ENCODE measurements at places on chromosomes 3 and 15.

- DNase-seq: no peak
These were observed 121.1 kb upstream of the PLAAT1 start for GRCh38 chr3:193119926-193120325.

- no peak for DNase-seq
These were observed 25.2 kb downstream of the RAB5A start for GRCh38 chr3:19972054-19972453.

DNA sequence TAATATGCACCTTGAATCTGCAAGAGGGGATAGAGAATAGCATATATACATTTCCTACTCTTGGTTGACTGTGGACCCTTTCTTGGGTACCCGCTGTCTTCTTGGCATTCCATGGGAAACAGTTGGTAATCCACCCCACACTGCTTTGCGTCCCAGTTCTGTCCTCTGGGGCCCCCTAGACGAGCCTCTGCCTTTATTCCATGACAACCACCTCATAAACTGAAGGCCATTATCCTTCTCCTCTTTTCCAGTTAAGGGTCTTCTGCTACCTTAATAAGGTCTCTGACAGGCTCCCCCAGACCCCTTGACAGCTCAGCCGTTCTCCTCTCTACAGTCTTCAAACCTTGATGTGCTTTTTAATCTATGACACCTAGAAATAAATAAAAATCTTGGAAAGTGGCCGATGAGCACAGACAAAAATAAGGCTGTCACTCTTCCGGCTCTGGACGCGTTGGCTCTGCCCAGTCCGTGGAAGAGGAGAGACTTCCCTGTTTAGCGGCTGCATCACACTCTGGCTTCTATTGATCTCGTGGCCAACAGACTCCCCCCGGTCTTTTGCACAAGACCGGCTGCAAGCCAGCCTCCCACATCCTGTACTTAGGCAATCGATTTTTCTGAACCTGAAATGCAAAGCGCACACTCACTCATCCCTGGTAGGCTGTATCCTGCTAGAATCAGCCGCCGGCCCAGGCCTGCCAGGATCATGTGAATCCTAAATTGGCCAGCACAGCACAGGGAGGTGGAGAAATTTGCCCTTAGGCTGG is 251.0 kb upstream of the TLE3 start:
- DNase-seq: no peak

GRCh38 chr3:138919325-138919724 is 27.6 kb downstream of the FOXL2 start:
- no peak for DNase-seq

DNA sequence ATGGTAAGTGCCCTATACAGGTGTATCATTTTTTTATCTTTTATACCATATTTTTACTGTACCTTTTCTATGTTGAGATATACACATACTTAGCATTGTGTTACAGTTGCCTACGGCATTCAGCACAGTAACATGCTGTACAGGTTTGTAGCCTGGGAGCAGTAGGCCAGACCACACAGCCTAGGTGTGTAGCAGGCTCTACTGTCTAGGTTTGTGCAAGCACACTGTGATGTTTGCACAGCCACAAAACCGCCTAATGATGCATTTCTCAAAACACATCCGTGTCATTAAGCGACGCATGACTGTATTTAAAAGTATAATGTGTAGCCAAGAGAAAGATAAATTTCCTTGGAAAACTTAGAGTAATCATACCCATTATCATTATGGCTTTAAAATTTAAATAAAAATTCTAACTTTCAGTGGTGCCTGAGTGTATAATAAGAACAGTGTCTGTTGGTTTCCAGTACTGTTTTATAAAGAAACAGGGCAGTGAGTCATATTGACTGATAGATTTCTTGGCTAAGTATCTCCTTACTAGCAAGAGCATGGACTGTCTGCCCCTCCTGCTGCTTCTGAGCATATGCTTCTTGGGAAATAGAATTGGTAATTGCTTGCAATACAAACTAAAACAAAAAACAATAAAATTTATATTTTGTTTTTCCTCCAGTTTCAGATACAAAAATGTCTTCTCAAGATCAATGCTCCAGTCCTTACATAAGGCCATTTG is 18.3 kb downstream of the CALML4 start:
- peak; percentile 46 for DNase-seq

DNA sequence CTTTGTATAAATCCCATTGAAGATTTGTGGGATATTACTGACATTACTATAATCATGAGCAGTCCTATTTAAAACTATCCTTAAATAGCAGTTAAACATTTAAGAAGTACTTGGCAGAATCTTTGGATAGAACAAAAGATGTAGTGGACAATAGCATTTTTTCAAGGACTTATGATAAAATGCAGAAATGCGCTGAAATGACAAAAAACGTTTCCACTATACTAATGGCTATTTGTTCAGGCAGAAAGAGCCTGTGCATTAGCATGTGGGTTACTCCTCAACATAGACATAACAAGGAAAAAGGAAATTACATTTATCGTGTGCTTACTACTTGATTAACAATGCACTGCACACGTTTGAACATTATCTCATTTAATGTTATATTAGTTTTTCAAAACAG is 80.7 kb downstream of the GADL1 start:
- no peak for DNase-seq

Data from AG04450 (cell line).